ENCODE measurements at places on chromosomes 4 and X.

DNA sequence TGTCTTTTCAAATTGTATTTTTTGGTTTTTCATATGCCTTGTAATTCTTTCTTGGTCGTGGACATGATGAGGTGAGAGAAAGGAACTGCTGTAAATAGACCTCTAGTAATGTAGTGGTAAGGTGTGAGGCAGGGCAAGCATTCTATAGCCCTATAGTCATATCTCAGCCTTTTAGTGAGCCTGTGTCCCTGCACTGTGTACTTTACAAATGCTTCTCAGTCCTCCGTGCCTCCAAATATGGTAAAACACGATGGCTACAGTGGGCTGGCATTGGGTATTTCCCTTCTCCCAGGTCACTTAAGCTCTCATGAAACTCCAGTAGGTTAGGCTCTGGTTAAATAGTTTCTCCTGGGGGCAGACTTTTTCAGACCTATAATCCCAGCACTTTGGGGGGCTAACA is 57.9 kb upstream of the PLS3 start:
- DNase-seq = no peak

- DNase-seq = no peak
These were observed 392.8 kb upstream of the NR3C2 start for GRCh38 chr4:148834804-148835631.

DNA sequence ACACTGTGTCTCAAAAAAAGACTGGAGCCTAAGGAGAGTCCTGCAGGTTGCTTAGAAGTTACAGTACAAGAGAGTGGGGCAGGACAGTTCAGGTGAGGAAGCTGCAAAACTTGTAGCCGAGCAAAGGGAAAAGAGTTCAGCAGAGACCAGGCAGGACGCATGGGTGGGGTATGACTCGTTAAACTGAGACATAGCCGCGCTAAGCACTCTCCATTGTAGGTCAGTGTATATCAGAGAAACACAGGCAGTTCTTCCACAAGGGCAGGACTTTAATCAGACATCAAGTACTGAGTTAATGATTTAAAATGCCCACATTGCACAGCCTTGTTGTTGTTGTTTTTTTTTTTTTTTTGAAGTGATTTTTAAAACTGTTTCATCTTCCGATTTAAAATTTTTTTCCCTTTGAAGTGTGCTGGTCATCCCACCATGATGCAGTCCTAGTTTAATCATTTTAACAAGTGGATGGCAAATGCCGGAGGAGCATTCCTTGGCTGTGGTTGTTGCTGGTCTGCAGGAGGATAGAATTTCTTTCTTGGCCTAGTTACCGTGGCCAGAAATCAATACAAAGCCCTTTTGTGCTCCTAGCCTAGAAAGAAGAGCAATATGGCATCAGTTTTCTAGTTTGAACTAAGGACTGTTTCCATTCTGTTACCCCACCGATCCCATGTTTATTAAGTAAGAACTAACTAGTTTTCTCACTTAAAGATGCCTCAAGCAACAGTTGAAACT is 10.3 kb downstream of the LAP3 start:
- no peak for DNase-seq

GRCh38 chr4:39410415-39410814 is 3.7 kb downstream of the KLB start:
- no peak for DNase-seq

- DNase-seq = no peak
These were observed 165.3 kb upstream of the GPC4 start for GRCh38 chrX:133580625-133581024.

DNA sequence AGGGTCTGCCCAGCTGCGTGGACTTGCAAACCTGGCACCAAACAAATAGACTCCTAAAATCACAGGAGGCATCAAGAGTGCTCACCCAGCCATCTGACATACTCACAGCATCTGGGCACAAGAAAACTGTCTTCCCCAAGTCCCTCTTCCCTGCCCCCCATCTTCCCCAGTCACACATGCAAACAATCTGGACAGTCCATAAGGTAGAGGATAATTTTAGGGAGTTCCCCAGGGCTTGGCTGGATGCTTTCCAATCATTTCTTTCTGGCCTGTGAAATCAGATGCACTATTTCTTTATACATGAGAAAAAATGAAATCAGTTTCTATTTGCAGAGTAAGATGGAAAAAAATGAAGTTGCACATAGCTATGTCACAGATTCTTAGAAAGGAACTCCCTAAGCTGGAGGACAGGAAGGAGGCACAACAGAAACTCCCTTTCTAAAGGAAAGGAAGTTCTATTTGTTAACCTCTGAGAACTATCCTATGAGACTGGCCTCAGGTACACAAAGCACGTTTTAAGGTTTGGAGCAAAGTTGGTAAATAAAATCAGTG is 342.3 kb downstream of the HNRNPD start:
- DNase-seq = no peak

DNA sequence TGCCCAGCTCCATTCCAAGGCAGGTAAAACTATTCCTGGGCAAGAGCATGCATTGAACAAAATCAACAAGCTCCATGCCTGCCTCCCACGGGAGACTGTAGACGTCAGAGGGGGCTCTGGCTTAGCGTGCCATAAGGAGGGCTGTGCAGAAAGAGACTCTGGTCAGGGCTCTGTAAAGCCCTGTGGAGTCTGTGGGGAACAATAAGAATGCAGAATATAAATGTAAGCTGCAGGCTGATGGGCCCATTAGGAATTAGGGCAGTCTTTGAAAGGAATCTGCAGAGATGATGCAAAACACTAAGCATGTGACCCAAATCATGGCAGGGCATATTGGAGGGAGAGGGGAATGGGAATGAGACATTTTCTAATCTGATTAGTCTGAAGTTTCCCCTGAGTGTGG is 170.3 kb downstream of the EFHC2 start:
- no peak for DNase-seq

DNA sequence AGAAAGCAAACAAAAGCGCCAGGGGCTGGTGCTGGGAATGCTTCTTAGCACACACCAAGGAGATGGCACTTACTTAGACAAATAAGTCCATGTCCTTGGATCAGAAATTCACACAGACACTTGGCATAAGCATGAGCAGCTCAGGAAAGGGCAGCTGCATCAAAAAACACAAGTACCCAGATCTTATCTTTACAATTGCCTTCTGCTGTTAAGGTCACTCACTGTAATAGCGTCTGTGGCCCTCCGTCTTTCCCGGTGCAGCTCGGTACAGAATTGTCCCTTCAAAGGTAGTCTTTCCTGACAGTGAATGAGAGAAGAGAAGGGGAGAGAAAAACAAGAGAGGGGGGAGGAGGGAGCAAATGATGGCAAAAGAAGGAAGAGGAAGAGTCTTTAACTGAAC is 172.1 kb upstream of the MAP3K15 start:
- DNase-seq = no peak

GRCh38 chr4:89957046-89957926 is 62.6 kb downstream of the MMRN1 start:
- no peak for DNase-seq

DNA sequence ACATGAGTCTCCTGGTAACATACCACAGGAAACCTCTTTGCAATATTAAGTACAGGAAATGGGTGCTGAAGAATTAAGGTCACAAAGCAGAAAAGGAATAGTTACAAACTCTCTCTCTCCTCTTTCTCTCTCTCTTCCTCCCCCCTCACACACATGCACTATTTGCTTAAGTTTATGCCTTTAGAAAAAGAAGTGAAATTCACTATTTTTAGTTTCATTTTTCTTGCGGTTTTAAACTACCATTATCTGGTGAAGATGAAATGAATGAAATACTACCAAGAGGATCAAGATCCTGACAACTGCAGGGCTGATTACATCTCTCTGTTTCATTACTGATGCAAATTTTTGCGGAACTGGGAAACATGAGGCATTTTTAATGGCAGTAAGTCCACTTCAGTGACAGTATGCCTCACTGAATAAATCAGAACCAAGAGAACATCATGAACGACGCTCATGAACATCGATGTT is 64.3 kb upstream of the FTHL17 start:
- no peak for DNase-seq

GRCh38 chr4:40627540-40627939 is 2.1 kb downstream of the RBM47 start:
- no peak for DNase-seq

DNA sequence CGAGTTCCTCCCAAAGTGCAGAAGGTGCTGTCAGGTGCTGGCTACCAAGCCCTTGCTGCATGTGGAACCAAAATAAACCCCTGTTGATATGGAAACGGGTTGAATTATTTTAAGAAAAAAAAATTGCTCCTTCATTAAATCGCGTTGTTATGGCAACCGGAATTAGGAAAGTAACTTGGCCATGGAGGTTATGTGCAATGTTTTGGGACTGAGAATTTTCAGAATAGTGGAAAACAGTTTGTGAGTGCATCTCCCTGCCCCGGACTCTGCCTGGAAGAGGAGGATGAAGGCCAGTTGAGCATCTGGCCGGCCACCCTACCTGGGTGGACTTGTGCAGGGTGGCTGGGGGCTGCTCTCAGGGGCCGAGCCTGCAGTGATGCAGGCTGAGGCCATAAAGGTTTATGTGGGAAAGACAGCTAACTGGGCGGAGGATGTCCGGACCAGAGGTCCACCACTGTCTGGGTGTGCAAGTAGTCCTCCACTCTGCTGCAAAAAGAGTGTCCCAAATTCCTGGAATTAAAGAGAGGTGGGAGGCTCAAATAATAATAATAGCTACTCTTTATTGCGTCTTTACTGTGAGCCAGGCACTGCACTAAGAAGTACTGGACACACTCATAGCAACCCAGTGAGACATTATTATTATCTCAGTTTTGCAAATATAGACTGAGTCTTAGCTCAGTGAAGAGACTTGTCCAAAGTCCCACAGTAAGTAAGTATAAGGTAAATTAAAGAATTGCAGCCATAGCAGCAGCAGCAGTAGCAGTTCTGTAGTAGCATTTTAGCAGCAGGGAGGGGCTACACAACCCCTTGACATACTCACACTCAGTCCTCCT is 20.6 kb downstream of the RTL5 start:
- DNase-seq = no peak

DNA sequence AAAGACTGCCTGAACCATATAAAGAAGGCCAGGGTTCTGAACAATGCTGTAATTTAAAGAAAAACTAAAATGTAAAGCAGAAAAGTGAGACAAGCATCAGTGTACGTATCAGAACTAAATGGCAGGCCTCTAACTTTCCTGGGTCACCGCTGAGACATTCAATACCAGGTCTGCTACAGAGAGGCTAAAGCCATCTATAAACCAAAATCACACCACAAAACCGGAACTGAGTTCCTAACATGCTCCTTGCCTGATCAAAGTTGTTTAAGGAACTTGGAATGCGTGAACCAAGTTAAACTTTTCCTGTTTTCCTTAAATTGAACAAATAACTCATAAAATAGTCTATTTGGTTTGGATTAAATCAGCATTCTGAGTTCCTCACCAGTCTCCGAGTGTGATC is 55.3 kb upstream of the TECRL start:
- DNase-seq = no peak

GRCh38 chrX:17655211-17656034 is 81.9 kb upstream of the SCML1 start:
- DNase-seq = no peak

DNA sequence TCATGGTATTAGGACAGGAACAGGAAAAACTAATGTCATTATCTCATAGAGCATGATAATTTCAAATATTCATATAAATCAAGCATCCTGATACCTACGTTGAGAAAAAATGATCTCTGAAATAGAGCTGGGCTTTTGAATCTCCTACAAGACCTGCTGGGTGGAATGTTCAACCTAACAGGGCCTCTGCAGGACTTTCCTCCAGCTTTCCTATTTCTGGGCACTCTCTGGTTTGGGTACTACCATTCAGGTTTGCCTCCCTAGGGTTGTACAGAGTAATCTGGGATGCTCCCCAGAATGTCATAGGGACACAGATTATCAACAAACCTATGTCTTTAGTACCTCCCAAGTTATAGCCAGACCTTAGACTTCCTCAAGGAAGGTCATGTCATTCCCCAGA is 108.9 kb downstream of the CDS1 start:
- DNase-seq = no peak

DNA sequence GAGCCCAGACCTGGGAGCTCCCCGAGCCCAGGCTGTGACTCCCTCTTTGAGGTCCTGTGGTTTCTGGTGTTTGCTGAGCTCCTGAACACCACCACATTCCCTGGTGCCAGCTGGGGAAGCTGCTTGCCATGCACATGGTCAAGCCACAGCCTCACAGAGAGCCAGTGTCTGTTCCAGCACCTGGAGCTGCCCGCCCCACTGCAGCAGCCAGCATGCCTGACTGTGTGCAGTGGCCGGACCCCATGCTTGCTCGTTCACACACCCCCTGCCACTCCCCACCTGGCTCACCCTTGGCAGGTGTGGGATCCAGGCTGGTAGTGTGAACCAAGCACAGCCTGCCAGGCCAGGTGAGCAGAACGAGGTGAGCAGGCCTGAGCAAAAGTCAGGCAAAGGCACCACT is 95.6 kb upstream of the FAM9C start:
- DNase-seq = no peak

DNA sequence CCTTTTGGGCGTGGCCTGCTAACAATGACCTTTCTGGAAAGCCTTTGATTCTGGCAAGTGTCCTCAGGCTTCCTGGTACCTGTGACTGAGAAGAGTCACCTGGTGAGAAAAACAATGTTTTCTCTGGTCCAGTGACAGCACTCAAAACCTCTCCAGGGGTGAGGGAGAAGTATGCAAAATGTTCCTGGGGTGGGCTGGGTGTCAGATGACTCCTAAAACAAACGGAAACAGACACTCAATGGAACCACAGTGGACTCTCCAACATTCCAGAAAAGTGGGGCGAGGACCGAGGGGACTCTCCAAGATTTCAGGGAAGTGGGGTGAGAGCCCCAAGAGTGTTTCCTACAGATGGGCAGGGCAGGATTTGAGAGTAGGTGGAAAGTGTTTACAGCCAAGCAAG is 69.5 kb downstream of the ANAPC4 start:
- no peak for DNase-seq

GRCh38 chr4:74570095-74570494 is 125.2 kb downstream of the AREG start:
- no peak for DNase-seq

- DNase-seq = no peak
These were observed 48.1 kb downstream of the NPY1R start for GRCh38 chr4:163284304-163284703.

GRCh38 chr4:110733901-110734300 is 111.0 kb upstream of the PITX2 start:
- DNase-seq = no peak

- no peak for DNase-seq
These were observed 226.1 kb downstream of the ANKRD50 start for GRCh38 chr4:124486423-124486822.

DNA sequence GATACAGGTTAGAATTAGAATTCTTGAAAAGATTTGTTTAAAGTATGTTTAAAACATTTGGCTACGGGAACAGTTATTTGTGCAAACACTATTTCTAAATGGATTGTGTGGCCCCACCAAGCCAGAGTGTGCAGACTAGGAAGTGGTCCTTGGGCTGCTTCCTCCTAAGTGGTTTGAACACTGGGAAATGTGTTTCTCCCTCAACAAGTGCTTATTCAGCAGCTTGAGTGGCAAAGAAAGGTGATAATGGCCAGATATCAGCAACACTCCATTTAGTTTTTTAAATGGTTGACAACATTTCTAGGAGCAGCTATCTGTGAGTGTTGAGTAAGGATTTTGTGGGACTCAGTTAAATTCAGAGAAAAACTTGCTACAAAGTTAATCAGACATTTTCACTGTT is 141.4 kb upstream of the LNX1 start:
- DNase-seq = no peak
